Fibroblast of skin of back (primary cell): ENCODE measurements at places on chromosomes 16 and 17.

DNA sequence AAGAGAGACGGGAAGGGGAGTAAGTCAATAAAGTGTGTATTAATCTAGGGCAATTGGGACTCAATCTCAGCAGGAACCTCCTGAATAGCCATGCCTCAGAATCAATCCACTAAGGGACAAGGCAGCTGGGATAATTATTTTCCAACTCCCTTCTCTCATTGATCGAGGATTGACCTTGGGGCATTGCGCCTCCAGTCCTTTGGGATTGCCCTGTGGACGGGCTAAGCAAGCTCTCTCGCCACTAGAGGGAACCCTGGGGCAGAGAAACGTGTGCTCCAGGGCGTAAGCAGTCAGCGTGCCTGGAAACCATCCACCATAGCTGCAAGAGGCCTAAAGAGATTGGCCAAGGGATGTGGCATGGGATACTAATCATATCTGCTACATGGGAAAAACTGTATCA is 53.9 kb upstream of the ERCC4 start:
- DNase-seq: peak; percentile 60

GRCh38 chr17:77002103-77003045 is 134.2 kb downstream of the MGAT5B start:
- DNase-seq: peak; percentile 93

GRCh38 chr16:59053911-59054310 is 319.8 kb upstream of the GOT2 start:
- no peak for DNase-seq

GRCh38 chr17:65173976-65174683 is 37.0 kb downstream of the RGS9 start:
- no peak for DNase-seq
